ENCODE measurements at places on chromosomes 11 and 22.

- no peak for DNase-seq
Measured at GRCh38 chr11:82195283-82195682, 538.4 kb downstream of the FAM181B start.

DNA sequence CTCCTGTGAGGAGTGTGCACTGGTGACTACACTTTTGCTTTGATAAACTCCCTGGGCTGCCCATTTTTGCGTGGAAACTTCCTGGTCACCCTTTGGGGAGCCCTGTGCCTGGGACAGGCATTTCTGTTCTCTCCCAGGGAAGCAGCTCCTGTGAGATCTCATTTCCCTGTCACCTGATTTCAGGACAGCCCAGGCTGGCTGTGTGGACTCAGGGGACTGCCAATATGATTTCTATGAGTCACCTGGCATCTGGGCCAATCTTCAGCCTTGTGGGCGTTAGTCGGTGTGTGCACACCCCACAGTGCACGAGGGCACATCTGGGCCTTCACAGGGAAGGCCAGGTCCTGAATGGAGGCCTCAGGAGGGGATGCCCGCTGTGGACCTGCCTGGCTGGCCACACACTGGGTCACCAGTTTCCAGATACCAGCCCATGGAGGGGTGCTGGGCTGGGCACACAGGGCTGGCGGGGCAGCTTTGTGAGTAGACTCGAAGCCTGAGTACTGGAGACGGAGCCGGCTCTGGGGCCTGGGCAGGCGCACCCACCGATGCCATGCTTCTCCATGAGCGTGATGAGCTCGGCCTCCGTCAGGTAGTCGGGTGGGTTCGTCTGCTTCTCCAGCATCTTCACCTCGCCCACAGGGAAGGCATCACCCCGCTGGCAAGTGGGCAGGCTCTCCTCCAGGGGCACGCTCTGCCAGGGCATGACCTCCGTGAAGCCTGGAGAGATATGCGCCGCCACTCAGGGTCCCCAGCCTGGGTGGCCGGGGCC is 9.4 kb upstream of the PPM1F start:
- no peak for DNase-seq

GRCh38 chr11:59611570-59612565 is 3.7 kb downstream of the OSBP start:
- no peak for DNase-seq

DNA sequence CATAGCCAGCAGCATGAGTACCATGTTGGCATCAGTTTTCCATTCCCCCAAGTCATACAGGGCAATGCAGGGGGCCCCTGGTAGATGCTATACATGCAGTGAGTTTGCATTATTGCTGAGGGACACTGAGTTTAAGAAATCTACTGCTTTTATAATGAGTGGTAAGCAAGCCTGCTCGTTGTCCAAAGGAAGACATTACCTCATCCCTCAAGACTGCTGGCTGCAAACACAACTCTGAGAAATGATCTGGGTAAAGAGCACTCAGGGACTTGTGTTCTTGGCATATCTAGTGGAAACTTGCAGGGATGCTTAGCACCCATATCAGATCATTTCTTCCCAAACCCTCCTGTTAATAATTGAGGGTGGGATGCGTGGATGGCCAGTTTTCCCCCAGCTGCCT is 77.9 kb downstream of the CWC15 start:
- DNase-seq, result no peak

GRCh38 chr22:44459041-44459440 is 39.0 kb downstream of the RTL6 start:
- no peak for DNase-seq

- DNase-seq, result no peak
Measured at GRCh38 chr11:86926975-86927374, 28.2 kb downstream of the FZD4 start.

DNA sequence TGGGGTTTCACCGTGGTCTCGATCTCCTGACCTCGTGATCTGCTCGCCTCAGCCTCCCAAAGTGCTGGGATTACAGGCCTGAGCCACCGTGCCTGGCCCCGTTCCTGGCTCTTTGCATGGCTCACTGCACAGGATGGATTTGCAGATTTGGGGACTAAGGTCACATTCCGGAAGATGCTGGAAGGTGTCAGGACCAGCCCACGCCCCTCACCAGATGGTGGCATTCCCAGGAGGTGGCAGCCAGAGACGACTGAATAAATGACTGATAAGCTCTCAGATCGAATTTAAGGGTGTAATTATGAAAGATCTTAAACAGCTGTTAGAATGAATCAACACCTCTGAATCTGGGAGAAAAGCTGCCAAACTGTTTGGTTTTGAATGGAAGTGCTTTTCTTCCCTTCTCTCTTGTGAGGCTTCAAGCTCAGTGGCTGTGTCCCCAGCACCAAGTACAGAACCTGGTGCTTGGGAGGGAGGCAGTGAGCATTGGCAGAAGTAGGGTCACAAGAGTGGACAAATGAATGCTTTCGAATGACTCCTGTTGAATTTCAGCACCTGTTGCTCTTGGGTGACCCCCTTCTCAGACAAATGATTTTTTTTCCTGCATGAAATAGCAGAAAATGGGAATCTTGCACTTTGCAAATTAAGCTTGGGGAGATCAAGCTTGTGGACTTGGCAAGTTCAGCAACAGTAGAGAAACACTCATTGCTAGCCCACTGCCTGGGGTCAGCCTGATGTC is 69.6 kb downstream of the KIAA1671 start:
- DNase-seq, result no peak
